Activated naive CD4-positive, alpha-beta T cell treated with anti-CD3 and anti-CD28 coated beads for 36 hours (primary cell): ENCODE measurements at places on chromosomes 13 and 19. TPM values are rescaled to one million over a fixed set of nuclear protein-coding genes. Genes with fewer than 3 reads are reported as not detected.

The SAFB gene
- 129 TPM for total RNA-seq

The CYP2A7 gene
- not detected for total RNA-seq

DNA sequence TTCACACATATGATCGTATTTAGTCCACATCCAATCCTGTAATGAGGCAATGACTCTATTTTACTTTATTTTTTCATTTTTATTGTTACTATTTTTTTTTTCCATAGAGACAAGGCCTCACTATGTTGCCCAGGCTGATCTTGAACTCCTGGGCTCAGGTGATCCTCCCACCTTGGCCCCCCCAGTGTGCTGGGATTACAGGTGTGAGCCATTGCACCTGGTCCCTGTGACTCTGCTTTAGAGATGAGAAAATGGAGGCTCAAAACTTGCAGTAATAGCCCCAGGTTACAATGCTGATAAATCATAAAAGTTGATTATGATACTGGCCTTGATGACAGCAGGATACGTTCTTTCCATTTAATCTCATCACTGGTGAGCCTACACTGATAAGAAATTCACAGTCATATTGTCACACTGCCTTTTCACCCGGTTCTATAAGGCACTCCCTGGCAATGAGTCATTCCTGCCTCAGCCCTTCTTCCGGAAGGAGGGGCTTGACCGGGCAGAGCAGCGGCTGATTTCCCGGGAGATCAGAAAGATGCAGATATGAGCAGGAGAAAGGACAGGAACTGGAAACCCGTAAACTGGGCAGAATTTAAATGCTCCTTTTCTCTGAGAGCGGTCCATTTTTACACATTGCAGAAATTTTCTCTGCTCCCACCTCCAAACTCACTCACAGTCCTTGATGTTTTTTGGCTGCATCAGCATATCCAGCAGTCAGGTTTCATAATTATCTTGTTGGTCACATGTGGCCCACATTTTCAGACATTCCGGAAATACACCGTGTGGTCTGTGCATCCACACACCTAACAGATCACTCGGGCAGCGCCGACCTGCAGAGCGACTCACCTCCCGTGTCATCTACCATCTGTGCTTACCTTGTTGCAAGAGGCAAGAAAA, 616.4 kb downstream of the EFNB2 start:
- peak overlapping the region; percentile 38 for H3K27ac ChIP-seq
- no peaks in the 10 kb centered on the region for H3K27me3 ChIP-seq
- no peak for DNase-seq
- H3K4me1 ChIP-seq, result no peaks in the 10 kb centered on the region
- H3K36me3 ChIP-seq, result no peaks in the 10 kb centered on the region

The DHDH gene
- total RNA-seq, result 4.5 TPM

DNA sequence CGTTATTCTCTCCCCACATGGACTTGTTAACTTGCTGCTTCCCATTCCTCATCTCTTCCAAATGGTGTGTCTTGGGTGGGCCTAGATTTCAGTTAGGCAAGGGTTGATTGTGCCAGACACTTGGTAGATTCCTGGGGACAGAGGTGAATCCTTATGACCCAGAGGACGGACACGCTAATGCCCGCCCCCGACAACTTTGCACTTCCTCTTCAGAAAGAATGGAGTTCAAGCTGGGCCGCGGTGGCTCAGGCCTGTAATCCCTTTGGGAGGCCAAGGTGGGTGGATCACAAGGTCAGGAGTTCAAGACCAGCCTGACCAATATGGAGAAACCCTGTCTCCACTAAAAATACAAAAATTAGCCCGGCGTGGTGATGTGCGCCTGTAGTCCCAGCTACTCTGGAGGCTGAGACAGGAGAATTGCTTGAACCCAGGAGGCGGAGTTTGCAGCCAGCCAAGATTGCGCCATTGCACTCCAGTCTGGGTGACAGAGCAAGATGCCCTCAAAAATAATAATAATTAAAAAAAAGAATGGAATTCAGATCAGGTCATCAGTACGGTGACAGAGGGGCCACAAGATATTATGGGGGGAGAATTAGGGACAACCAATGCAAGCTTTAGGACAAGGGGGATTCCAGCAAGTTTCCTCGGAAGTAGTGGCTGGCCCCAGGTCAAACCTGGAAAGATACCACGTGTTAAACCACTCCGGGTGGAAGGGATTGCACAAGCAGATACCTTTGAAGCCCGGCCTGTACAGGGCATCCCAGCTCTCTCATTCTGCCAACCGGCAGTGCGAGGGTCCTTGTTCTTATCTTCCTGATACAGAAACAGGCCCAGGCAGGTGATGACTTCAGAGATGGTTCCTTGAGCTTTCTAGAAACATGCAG, 2.7 kb downstream of the MYO9B start:
- peaks cover 8% of the 10 kb centered on the region for H3K36me3 ChIP-seq
- no peak overlapping the region for H3K27ac ChIP-seq
- DNase-seq, result no peak
- H3K27me3 ChIP-seq, result no peaks in the 10 kb centered on the region

DNA sequence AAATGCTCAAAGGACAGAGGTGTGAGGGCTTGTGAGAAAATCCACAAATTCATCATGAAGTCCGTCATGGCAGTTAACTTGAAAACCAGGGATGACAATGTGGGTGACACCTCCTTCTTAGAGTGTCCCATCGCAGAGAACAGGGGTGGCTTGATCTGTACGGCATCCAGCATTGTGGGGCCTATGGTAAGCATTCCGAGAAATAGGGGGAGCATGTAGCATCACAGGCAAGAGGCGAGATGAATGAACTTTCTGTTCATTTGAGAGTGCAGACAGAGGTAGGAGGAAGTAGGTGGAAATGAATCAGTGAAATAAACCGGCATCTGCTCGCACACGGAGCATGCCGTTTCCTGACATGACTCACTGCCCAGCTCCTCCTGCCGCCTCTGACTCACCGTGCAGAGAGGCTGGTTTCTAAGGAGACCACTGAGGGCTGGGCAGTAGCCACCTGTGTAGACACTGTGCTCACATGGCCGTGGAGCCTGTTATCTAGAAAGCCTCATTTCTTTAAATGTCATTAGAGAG, 339.0 kb downstream of the RFC3 start:
- H3K4me1 ChIP-seq, result peaks cover 8% of the 10 kb centered on the region
- H3K4me3 ChIP-seq, result no peak overlapping the region
- no peaks in the 10 kb centered on the region for H3K36me3 ChIP-seq
- peak; percentile 68 for DNase-seq
- no peak overlapping the region for H3K27ac ChIP-seq

- H3K36me3 ChIP-seq, result peaks cover 5% of the 10 kb centered on the region
- no peaks in the 10 kb centered on the region for H3K4me1 ChIP-seq
- DNase-seq, result no peak
Measured at GRCh38 chr13:100530671-100531213, 57.8 kb downstream of the GGACT start.

GRCh38 chr13:110298505-110299282, 8.3 kb downstream of the COL4A1 start:
- peaks cover 68% of the 10 kb centered on the region for H3K27me3 ChIP-seq
- H3K27ac ChIP-seq, result no peak overlapping the region
- H3K36me3 ChIP-seq, result no peaks in the 10 kb centered on the region
- H3K4me1 ChIP-seq, result peaks cover 6% of the 10 kb centered on the region
- DNase-seq, result peak; percentile 56

DNA sequence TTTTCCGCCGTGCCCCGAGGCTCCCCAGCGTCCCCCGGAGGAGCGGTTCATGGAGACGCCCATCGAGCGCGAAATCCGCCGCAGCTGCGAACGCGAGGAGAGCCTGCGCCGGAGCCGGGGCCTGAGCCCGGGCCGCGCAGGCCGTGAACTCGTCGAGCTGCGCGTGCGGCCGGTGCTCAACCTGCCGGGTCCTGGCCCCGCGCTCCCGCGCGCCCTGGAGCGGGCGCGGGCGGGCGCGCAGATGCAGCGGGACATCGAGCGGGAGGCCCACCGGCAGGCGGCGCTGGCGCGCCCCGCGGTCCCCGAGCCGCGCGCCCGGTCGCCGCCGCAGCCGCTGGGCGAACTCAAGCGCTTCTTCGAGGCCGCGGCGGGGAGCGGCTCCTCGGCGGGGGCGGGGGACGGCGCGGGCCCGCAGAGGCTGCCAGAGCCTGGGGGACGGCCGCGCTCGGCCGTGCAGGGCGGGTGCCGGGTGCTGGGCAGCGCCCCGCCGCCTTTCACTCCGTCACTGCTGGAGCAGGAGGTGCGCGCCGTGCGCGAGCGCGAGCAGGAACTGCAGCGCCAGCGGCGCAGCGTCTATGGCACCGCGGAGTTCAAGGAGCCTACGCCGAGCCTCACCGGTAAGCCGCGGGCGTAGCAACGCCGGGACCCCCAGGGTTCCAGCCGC, 807 bp downstream of the MISP3 start:
- peaks cover 10% of the 10 kb centered on the region for H3K4me1 ChIP-seq
- peak; percentile 75 for DNase-seq
- peaks cover 4% of the 10 kb centered on the region for H3K27me3 ChIP-seq
